ENCODE measurements at places on chromosomes 11 and 22.

DNA sequence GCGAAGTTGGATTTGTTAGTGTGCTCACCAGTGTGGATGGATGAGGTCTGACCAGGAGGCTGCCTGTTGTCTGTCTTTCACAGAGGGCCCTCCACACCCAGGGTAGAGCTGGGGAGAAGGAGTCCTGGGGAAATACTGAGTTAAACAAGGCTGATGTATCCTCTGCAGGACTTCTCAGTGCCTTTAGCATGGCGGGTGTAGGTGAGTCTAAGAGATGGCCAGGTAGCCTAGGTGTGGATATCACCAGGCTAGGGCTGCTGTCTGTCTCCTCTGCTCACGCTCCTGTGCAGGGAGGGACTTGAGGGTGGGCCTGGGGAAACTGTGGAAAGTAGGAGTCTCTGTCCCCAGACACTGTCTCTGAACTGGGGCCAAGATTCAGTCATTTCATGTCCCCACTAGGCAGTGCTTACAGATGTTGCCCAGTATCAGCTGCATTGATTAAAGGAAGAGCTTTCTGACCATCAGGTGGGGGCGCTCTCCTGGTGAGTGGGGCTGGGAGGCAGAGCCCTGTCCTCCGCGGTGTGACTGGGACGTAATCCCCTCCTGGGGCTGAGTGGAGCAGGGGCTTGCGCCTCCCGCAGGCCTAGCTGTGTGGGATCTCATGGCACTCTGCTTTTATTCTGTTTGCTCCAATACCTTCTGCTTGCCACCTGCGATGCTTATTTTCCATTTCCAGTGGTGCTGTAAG is 35.5 kb upstream of the CCDC188 start:
- no peak for DNase-seq

DNA sequence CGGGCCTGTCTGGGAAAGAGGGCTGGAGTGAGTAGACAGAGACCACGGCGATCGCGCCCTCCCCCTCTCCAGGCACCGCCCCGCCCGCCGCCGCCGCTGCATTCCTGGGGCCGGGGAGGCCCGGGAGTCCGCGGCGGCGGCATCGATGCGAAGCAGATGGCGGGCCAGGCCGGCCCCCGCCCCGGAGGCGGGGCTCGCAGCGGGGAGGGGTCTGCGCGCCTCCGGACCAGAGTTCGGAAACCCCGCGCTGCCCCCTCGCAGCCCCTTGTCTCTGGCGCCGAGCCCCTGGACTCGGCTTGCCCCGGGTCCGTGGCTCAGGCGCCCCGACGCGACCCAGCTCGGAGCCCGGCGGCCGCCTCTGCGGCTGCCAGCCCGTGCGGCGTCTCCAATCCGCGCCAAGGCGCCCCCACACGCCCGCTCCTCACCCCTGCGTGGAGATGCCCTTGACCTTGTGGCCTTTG is 1.3 kb downstream of the SCARF2 start:
- no peak for DNase-seq

- DNase-seq, result no peak
These were observed 18.9 kb downstream of the ZBTB16 start for GRCh38 chr11:114078423-114078822.

- DNase-seq, result no peak
These were observed 123.6 kb upstream of the BID start for GRCh38 chr22:17897858-17898257.
